ENCODE measurements at places on chromosomes 4 and X. TPM values are rescaled to one million over a fixed set of nuclear protein-coding genes. Genes with fewer than 3 reads are reported as not detected.

Gene RAB9B
- total RNA-seq = 0.97 TPM

Gene GYPE
- 0.85 TPM for total RNA-seq

Gene SPON2
- 238 TPM for total RNA-seq

Gene ARSJ
- total RNA-seq = 41.5 TPM

Gene NPY1R
- not detected for total RNA-seq

Gene CYBB
- total RNA-seq = not detected

Gene PABPC1L2A
- not detected for total RNA-seq

Gene FGFR3
- total RNA-seq = 0.12 TPM

Gene CCKAR
- not detected for total RNA-seq

Gene HTN3
- total RNA-seq = not detected

Gene STARD8
- 8.0 TPM for total RNA-seq

Gene SUPT20HL1
- not detected for total RNA-seq

Gene SCFD2
- 35.9 TPM for total RNA-seq

Gene SOX3
- not detected for total RNA-seq

Gene PABPC4L
- total RNA-seq = 7.8 TPM

Gene WDR13
- total RNA-seq = 117 TPM

Gene TMSB15B
- total RNA-seq = 2.4 TPM

Gene USP26
- total RNA-seq = not detected

Gene GPC4
- total RNA-seq = 0.73 TPM

Gene GABRG1
- not detected for total RNA-seq

Gene INTS6L
- total RNA-seq = 8.7 TPM

Gene FABP2
- not detected for total RNA-seq

Gene TNIP3
- 1.6 TPM for total RNA-seq

Gene CSAG3
- total RNA-seq = not detected

Gene SPANXA1
- not detected for total RNA-seq

Gene KLHL4
- total RNA-seq = under 0.01 TPM

Gene TMEM154
- total RNA-seq = 5.2 TPM

Gene ADRA2C
- total RNA-seq = 0.49 TPM

Gene ZCCHC13
- not detected for total RNA-seq

Gene SORCS2
- 0.49 TPM for total RNA-seq
